ENCODE measurements at places on chromosomes 1 and 21.

DNA sequence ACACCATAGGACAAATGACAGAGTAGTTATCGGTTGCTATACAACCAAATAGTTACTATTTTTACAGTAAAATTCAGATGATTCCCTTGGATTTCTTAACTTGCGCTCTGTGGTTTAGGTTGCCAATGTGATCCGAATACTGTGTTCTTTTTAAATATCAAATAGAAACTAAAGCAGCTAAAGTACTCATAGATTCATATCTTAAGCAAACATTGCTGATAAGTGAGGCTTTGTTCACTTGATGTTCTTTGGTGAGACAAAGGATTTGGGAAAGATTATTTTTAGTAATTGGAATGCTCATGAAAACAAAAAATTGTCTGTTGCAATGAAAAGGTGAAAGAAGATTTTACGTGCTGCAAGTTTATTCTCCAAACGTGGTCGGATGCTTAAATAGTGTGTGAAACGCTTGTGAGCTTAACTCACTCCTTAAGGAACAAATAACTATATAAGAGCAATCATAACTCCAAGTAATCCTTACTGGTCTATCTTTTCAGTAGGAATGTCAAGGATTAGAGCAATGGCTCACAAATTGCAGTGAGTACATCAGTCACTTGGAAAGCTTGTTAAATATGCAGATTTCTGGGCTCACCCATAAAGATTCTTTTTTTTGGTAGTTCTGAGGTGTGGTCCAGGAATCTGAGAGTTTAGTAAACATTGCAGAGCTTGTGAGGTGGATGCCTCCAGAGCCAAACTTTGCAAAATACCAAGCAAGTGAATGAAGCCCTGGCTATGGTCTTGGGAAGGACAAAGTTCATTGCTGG is 31.8 kb upstream of the PDC start:
- no peak for DNase-seq

DNA sequence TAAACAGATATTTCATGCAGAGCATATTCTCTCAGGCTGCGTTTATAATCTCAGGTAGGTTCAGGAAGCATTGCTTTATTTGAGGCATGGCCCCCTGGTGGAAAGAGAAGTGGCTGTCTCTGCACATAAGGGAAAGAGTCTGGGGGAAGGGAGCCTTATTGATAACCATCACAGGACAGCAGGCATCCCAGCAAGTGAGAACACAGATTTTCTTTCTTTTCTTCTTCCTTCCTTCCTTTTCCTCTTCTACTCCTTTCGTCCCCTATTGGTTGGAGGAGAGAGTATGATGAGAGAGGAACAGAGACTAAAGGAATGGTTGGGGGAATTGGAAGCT is 21.9 kb downstream of the TSNAX start:
- DNase-seq, result peak; percentile 11

DNA sequence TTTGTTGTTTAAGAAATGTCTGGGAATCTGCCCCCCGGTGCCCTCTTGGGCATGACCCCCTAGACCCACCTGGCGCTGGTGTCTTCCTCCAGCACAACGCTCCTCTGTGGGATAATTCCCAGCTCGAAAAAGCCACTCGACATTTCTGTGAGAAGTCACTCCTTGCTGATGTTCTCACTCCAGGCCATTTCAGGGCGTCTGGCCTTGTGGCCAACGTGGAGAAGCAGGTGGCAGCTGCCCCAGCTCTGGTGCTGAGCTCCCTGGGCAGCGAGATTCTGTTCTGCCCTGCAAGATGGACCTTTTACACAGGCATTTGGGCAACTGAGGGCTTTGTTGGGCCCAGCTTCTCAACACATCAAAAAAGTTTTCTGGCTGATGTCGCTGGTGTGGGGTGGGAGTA is 147.7 kb upstream of the WNT4 start:
- no peak for DNase-seq

GRCh38 chr1:235357485-235358373 is 9.5 kb upstream of the TBCE start:
- no peak for DNase-seq

DNA sequence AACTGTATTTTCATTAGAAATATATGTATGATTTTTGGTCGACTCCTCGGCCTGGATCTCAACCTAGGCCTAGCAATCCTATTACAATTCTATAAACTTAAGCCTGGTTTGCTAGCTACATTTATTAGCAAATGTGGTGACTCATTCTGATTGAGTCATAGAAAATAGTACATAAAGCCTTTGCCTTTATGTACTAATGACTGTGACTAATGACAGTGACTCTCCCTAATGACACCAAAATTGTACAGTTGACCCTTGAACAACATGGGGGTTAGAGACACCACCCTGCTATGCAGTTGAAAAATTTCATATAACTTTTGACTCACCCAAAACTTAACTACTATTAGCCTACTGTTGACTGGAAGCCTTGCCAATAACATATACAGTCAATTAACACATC is 78.9 kb downstream of the CLEC20A start:
- peak; percentile 71 for DNase-seq

GRCh38 chr1:220391491-220391890 is 119.2 kb upstream of the RAB3GAP2 start:
- DNase-seq, result no peak

DNA sequence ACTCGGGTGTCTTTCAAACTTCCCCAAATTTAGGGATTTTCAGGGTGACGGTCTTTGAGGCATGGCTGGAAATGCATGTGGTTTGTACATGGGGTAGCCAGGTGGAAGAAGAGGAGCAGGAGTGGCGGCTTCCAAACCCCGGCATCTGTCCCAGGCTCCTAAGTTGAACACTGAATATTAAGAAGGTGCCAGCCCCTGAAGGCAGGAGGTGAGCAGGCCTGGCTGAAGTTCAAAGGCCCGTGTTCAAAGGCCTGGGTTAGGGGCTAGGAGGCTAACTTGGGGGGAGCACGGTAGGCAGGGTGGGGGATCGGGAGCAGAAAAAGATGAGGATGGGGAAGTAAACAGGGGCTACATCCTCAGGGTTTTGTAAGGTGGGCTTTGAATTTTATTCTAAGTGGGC is 42.8 kb downstream of the ELK4 start:
- DNase-seq, result no peak

DNA sequence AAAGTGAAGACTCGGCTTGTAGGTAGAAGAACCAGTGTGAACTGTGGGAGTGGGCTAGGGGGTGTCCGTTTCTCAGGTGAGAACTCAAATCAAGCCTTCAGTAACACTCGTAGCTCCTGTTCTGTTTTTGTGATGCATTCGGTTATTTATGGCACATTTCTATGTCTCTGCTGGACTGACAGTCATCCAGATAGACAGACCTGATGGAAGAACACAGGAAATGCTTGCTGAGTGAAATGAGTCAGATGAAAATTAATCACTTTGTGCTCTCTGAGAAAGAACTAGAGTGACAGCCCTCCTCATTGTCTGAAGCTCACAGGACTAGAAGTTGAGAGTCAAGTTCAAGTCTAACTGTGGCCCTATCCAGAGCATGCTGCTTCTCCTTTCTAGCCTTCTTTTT is 360.1 kb upstream of the PLXNA2 start:
- peak; percentile 92 for DNase-seq

- DNase-seq, result no peak
Measured at GRCh38 chr1:77664939-77665516, 17.4 kb downstream of the ZZZ3 start.

- no peak for DNase-seq
Measured at GRCh38 chr1:21734526-21734925, 48.4 kb downstream of the USP48 start.

DNA sequence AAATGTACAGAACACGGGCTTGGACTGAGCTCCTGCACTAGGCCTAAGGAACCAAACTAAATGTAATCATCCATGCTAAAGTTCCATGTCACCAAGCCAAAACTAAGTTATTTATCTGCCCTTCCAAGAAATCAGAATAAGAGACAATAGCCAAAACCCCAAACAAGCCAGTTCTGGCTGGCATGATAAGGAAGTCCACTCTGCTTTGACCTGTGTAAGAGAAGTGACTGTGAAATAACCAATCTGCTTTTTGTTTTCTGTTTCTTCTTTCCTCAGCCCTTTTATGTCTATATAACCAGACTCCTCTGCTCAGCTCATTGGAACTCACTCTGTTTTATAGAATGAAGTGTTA is 15.1 kb downstream of the PLPPR5 start:
- no peak for DNase-seq
